ENCODE measurements at places on chromosomes 7 and 10.

GRCh38 chr10:78777466-78777865, 291.3 kb upstream of the ZMIZ1 start:
- no peak for DNase-seq

- DNase-seq, result peak; percentile 82
Observed at GRCh38 chr10:129792141-129792540, 171.9 kb downstream of the EBF3 start.

GRCh38 chr10:48748573-48748972, 63.9 kb downstream of the WDFY4 start:
- no peak for DNase-seq

DNA sequence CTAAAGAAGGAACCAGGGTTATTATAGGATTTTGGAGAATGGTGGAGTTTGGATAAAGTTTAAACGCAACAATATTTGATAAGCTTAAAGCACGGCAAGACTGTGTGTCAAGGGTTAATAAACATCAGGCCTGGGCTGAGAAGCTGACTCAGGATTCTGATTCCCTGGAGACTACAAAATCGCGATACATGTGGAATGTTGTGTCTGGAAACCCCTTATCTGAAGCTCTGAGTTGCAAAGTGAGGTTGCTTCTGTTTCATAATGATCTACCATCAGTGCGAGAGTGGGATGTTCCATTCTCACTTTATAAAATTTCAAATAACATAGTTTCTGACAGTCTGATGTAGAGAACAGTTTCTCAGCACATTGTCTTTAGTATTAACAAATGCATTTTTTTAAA, 7.8 kb downstream of the C1GALT1 start:
- peak; percentile 13 for DNase-seq

DNA sequence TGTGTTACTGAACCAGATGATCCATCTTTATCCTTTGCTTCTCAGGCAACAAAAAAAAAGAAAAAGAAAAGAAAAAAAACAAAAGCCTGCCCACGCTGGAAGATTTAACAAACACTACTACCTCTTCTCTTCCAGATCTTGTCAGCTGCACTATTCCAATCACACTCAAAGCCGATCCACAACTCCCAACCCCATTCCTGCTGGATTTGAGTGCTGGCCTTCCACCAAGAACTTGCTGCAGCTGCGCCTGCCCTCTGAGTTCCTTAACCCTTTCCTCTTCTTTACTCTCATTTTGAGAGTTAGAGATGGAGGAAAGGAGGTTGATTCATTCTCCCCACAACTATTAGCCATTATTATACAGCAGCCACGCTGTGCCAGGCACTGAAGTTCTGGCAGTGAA, 16.0 kb upstream of the ITGA8 start:
- DNase-seq, result no peak

DNA sequence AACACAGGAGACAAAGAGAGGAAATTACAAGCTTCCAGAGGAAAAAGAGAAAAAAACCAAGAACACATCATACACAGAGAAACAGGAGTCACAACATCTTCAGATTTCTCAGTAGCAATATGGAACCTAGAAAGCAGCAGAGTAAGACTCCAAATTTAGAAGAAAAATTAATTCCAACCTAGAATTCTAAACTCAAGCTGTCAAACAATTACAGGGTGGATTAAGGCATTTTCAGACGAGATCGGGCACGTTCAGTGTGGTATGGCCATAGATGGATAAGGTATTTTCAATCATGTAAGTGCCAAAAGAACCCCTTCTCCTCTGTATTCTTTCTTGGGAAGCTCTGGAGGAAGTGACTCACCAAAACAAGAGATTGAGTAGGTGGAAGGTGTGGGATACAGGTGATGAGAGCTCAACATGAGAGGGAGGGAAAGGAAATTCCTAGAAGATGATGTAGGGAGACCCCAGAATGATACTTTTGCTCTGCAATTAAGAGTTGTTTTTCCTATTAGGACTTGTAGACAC, 51.6 kb downstream of the FAM204A start:
- DNase-seq, result no peak

GRCh38 chr10:101014966-101015581, 15.5 kb downstream of the LZTS2 start:
- DNase-seq, result no peak

- no peak for DNase-seq
Observed at GRCh38 chr7:117582219-117582704, 102.4 kb downstream of the CFTR start.

DNA sequence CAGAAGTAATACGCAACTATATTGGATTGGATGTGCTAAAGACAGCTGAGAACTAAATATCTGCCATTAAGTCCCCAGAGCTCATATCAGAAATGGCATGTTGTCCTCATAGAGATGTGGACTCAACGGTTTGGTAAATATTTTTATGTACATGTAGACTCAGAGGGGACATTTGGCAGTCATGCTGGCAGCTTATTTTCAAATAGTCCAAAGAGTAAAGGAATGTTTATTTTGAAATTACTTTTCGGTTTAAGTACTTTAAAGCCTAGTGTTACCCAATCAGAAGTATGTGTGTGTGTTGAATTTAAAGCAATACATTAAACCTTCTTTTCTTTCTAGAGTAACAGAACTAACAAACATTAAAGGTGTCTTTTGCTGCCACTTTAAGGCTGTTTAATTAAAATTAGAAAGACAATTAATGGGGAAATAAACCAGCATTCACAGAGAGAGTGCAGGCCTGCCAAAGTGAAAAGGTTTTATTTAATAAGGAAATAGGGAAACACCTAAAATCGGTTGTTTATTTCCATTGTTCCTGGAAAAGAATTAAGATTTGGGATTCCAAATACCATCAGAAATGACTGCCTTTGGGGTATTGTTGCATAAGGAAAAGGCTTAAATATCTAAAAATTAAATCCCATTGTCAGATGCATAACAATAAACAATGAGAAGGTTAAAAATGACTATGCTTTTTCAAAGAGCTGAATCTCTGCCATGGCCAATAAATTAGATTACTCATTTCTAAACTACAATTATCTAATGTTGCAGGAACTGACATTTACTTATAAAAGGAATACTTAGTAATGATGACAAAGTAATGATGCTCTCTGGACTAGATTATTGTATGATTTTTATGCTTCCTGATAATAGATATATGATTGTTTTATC, 113.4 kb upstream of the AHR start:
- DNase-seq, result no peak

GRCh38 chr10:111475720-111476119, 398.9 kb downstream of the ADRA2A start:
- DNase-seq, result no peak

DNA sequence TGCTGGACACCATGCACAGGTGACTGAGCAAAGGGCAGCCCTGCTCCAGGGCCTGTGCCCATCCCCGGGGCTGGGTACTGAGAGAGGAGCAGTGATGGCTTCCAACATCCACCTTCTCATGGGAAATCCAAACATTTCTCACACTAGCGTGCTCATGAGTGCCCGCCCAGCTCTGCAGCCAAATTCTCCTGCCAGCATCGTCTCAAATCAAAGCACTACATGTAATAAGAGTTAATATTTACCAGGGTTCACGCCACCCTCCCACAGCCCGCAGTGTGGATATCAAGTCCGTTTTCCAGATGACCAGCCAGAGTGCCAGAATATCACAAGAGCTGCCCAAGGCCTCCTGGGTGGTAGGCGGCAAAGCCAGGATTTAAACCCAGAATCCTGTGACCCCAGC, 12.1 kb downstream of the IL15RA start:
- no peak for DNase-seq

GRCh38 chr7:72924386-72924732, 536 bp upstream of the POM121 start:
- DNase-seq, result no peak

GRCh38 chr7:77657427-77658224, 38.6 kb upstream of the RSBN1L start:
- DNase-seq, result peak; percentile 69

DNA sequence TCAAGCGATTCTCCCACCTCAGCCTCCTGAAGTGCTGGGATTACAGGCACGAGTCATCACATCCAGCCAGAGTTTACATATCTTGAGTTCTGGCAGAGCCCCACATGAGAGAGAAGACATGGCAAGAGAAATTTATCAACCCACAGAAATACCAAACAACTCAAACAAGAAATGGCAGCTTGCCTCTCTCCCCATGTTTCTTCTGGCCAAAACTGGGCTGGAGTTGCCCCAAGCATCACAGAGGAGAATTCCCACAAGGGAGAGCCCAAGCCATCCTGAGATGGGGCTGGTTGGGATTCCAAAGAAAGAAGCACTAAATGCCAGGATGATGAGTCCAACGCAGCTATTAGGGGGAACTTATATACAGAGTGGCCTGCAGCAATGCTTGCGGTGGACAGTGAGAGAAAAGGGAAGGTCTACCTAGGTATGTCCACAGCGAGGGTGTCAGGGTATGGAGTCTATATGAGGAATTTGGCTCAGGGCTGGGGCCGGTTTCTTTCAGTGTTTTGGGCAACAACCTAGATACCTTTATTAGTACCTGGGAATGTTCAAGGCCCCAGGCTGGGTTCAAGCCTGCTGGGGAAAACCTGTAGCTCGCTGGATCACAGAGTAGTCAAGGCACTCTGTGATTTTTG, 14.5 kb upstream of the PAX4 start:
- DNase-seq, result no peak

GRCh38 chr7:141693082-141693481, 8.9 kb downstream of the DENND11 start:
- no peak for DNase-seq

- no peak for DNase-seq
Observed at GRCh38 chr10:18554479-18554878, 96.9 kb downstream of the NSUN6 start.

DNA sequence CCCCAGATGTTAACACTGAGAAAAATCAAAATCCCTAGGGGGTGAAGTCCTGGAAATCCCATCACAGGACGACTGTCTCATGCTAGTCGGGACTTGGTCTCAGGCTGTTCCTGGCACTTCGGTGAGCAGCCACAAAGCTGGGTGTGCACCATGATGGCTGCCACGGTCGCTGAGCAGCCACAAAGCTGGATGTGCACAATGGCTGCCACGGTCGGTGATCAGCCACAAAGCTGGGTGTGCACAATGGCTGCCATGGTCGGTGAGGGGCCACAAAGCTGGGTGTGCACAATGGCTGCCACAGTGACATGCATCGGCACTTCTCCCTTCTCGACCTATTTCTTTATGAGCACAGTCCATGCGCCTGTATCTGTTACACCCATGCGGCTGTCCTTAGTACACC, 505.1 kb downstream of the TCERG1L start:
- DNase-seq, result no peak

GRCh38 chr7:135189961-135190360, 19.5 kb upstream of the CYREN start:
- no peak for DNase-seq

Data from NCI-H2171 treated with DMSO at 0.1 percent for 48 hours (cell line).